ENCODE measurements at places on chromosomes 7 and 10.
A peak's percentile ranks its signal among the peaks of the same experiment; 100 is the strongest.

DNA sequence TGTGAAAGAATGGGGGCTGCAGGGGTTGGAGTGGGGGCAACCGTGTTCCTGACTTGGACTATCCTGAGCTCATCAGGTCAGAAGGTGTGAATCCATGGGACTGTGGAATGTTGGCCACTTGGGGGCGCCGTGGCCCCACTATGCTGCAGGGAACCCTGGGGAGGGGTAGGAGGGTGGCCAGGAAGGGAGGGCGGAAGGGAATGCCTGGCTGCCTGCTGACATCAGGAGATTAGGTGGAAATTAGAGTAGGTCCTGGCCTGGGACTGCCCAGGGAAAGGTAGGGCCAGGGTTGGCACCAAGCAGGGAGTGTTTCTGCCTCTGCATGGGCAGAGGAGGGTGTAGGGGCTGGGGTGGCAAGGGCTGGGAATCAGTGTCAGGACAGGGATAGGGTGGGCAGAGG is 65.8 kb upstream of the PRSS58 start:
- DNase-seq = peak; percentile 19

DNA sequence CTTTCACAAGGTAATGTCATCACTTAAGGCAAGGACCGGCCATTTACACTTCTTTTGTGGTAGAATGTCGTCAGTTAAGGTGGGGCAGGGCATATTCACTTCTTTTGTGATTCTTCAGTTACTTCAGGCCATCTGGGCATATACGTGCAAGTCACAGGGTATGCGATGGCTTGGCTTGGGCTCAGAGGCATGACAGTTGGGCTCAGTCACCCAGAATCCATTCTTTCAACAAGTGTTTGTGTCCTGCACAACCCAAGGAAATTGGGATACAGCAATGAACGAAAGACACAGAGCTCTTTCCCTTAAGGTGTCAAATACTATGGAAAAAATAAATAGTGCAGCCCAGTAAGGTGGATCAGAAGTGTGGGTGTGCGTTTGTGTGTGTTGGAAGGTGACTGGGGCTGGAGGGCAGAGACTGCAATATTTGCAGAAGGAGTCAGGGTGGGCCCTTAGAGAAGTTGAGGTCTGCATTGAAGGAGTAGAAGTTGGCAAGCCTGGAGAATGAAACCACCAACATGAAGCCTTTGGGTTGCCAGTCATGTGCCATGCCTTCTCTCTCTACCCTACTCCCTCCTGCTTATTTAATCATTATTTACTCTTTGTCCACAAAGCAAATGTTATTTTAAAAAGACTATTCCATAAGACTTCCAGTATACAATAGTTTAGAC is 222.8 kb upstream of the PRKCQ start:
- no peak for DNase-seq

DNA sequence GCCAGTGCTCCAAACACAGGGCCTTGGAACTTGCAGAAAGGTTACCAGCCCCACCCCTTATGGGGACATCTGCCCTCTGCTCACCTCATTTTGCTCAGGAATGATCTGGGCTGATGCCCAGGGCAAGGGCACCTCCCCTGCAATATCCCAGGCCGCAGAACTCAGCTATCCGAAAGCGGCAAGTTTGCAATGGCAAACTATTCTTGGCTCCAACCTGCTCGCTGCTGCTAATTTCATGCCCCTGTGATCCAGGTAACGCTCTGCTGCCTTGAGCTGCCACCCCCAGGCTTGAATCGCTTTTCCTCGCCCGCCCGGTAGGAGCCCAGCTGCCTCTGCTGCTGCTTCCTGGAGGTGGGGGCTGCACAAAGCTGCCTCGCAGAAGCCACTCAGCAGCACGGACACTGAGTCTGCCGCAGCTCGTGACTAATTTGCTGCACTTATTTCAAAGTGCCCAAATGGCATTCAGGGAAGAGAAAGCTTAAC is 18.2 kb downstream of the SLC29A3 start:
- DNase-seq = no peak

GRCh38 chr10:101614663-101615524 is 26.8 kb downstream of the DPCD start:
- DNase-seq = no peak

- no peak for DNase-seq
These were observed 321.3 kb upstream of the MBL2 start for GRCh38 chr10:53093878-53094277.

DNA sequence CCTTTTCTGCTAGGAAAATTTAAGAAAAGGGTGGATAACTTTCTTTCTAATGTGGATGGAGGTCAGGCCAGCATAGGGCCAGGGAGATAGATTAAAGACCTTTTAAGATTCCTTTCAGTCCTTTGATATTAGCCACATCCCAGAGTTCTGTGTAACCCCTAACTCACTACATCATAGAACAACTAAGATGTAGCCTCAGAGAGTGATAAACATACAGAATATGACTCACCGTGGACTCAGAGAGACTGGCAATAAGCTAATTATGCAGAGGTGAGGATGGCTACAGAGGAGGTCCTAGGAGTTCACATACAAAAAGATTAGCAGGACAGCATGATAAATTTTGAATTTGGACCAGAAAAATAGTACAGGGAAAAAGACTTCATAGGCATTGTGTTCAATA is 141.0 kb downstream of the AOAH start:
- no peak for DNase-seq

- DNase-seq = no peak
These were observed 135.7 kb downstream of the LCOR start for GRCh38 chr10:96967847-96968246.

GRCh38 chr7:157686285-157686894 is 349.6 kb downstream of the DNAJB6 start:
- DNase-seq = no peak

- DNase-seq = no peak
These were observed 27.8 kb downstream of the KCNMA1 start for GRCh38 chr10:77609781-77610272.

DNA sequence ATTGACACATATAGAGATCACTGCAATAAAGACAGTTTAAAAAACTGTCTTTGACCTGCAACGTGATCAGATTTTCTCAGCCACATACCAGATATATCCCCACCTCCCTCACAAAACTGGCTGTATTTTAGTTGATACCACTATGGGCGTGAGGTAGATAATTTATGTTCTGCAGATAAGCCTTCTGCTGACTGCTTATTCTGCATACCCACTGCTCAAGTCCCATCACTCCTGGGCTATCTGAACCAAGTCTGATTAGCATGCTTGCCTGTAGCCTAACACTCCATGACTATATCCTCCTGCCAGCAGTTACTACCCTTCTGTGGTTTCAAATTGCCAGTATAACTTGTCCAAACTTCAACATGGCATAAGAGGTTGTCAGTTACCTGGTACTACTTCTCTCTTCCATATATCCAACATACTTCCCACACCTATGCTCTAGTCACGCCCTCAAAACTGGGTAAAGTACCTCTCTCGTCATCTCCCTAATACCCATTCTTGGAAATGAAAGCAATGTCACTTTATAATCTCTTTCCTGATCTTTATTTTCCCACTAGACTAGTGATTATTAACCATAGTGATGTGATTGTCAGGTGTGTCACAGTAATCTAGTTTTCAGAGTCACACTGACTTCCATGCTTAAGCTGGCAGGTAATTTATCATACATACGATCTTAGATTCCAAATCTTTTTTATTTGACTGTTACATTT is 70.7 kb downstream of the MALSU1 start:
- DNase-seq = no peak

- no peak for DNase-seq
These were observed 174.8 kb downstream of the DKK1 start for GRCh38 chr10:52488606-52489485.

DNA sequence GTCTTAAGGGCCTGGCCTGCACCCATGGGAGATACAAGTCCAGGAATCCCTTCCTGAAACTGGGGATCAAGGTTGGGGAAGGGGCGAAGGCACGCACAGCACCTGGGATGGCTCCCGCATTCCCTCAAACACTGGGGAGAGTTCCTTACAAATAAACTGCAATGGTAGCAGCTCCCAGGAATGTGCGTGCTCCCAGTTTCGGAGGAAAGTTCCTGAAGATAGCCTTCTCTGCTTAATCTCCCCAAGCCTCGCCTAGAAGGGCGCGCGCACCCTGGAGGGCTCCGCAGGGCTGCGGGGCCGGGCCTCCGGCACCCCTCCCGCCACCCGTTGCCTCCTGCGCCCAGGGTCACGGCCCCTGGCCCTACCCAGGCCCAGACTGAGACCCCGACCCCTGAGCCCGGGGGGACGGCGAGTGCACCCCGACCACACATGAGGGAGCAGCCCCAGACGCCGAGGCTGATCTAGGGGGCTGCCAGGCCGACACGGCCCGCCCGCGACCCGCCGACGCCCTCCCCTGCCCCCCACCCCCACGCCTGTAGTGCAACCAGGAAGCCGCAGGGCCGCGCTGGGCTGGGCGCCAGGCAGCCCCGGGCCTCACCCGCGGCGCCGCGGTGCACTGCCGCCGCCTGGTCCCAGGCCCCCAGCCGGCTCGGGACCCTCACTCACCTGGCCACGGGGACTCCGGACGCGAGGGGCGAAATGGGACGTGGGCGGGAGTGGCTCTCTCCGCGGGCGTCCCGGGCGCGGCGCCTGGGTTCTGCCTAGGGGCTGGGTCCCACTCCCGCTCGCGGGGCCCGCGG is 460 bp downstream of the ANXA11 start:
- no peak for DNase-seq

DNA sequence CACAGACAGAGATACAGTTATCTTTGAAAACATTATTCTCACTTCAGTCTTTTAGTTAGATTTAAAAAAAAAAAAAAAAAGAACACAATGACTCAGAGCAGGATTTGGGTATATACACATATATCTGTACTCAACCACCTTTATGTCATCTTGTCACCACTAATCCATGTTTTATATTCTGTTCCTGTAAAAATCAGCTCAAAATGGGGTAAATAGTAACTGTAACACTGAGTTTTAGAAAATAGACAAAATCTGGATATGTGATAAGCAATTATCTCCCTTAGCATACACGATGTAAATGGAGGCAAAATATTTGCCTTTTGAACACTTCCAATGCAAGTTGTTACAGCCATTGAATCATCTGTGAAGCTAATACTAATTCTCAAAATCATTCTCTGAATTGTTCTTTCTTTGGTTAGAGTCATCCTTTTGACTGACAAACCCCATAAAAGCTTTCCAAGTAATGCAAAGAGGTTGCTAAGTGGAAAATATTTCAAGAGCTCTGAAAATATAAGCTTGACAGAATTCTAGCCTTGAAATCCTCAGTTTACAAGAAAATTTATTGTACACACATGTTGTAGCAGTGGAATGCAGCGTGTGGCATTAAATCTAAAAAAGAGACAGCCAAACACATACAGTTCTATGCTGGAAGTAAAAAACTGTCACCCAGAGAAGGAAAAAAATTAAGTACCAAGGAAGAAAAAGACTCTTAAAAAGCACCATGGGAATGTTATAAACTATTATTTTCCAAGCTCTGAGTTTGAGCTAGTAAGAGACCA is 502.2 kb upstream of the PHF14 start:
- DNase-seq = no peak

DNA sequence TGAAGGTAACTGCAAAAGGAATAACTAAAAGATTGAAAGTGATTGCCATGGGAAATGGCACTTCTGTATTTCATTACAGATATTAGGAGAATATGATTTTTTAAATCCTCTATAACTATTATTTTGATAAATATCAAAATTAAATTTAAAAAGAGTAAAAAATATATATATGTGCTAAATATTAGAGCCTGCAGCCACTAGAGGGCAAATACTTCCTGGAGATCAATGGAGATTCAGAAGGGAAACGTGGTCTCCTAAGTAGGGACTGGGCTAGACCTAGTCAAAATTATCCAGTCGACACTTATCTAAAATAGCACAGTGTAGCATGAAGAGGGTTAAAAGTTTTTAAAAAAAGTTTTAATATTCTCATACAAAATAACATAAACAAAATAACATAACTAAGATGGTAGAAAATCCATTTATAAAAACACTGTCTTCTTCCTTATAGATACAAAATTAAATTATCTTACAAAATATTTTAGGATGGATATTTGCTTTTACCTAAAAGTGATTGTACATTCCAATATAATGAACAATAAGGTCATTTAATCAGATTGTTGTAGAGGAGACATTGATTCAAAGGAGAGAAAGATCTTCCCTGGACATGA is 434.3 kb downstream of the MDFIC start:
- DNase-seq = no peak

- no peak for DNase-seq
These were observed at the start of gene TBXAS1 for GRCh38 chr7:139829025-139829774. TSS of gene TBXAS1 (plus strand) at chr7:139829264. CDS start at chr7:139829391, 127 bp downstream.

GRCh38 chr7:38858259-38858884 is 50.6 kb downstream of the VPS41 start:
- no peak for DNase-seq
